ENCODE measurements at places on chromosomes 7 and 10.

DNA sequence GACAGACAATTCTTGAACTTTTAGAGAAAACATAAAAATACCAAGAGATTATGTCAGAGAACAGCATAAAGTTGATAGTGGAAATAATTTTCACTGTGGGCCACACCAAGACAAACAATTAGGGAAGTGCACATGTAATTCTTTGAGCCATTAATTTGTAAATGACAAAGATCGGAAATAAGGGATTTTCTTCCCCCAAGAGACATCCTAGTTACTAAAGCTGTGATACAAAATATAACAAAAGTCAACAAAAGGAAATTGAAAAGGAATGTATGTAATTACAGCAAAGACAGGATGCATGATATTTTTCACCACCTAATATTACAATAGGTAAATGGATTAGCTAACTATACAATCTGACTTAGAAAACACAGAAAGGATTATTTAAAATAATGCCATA is 12.4 kb upstream of the LRRC72 start:
- DNase-seq, result no peak

- DNase-seq, result no peak
These were observed 52.3 kb downstream of the JMJD1C start for GRCh38 chr10:63413429-63413828.

DNA sequence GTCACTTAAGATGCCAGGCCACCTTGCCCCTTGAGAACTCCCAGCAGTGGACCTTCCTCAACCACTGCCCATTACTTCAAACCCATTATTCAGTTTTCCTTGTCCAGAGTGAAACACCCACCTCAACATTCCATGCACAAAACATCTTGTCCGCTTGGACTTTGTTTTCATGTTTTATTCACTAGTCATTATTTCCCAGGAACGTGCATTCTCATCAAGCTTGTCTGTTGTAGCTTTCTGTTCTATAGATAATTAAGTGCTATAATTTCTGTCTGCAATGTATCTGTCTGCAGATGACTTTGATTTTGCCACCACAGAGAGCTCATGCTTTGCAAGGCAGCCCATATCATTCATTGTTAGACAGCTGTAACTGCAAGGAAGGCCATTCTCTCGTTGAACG is 117.4 kb downstream of the RAB18 start:
- no peak for DNase-seq

DNA sequence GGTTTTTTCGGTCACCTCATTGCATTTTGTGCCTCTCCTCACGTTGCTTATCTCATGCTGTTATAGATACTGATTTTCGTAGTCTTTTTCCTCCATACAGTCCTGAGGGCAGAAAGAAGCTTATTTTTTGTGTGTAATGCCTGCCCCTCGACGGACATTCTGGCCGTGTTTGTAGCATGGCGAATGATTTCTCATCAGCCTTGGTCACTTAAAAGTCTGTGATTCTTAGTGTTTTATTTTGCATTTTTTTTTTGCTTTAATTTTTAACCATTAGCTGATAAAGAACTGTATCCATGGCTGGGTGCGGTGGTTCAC is 469 bp upstream of the NOC3L start:
- DNase-seq, result no peak

DNA sequence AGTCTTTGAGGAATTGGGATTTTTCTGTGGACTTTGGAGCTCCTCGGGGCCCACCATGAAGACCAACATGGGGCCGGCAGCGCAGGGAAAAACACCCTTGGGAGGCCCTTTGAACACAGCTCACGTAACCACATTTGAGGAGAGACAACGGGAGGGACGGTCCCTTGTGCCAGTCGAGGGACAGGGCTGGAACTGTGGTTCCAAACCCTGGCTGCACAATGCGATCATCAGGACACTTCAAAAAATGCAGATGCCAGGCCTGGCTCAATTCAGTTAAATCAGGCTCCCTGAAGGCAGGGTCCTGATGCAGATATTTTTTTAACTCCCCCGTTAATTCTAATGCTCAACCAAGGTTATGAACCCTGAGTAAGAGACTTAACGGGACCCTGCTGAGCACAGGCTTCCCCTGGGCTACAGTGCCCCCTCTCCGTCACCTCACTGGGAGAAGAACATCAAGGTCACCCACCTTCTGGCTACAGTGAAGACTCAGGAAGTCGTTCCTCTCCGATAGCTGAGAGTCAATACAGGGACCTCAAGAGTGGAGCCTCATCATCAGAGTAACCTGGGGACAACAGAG is 30.4 kb downstream of the LYZL1 start:
- no peak for DNase-seq

DNA sequence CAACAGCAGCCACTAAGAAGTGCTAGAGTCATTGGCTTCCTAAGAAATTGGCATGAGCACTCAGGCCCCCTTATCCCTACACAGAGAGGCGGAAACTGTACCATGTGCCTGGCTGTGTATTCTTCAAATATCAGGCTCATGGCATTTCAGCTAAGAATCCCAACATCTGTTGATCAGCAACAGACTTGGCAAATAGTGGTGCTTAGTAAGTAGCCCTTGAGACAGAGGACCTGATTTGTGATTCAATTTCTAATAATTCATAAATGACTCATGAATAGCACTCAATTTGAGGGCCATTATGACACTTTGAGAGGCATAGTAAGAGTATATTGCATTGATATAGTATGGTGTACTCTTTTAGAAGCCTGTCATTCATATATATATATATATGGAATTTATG is 309.1 kb downstream of the LRMDA start:
- no peak for DNase-seq

Measured in activated CD8-positive, alpha-beta memory T cell treated with anti-CD3 and anti-CD28 coated beads for 24 hours (primary cell).